GM18507 (cell line): ENCODE measurements at places on chromosomes 13 and 19.

- no peak for DNase-seq
Measured at GRCh38 chr19:728011-728410, 19.3 kb downstream of the PALM start.

GRCh38 chr19:18558604-18559003 lies 934 bp downstream of the KXD1 start:
- DNase-seq = no peak

DNA sequence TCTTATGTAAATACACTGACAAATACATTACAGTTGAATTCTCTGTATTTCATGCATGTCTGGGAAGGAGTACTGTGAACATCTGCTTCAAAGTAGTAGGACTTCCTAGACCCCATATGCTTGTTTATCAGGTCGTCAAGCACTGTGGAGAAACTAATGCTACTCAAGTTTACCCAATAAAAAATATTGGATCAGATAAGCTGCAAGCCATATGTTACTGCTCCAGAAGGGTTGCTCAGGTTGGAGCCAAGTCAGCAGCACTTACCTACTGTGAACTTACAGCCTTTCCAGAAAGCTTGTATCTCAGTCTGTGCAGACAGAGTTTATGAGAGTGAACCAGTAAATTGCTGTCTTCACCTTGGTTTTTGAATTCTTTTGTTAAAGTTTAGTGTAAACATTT lies 36.2 kb downstream of the SLAIN1 start:
- DNase-seq = no peak

GRCh38 chr13:104105418-104106355 lies 1039.5 kb upstream of the SLC10A2 start:
- DNase-seq = no peak
